AG09319 (cell line): ENCODE measurements at places on chromosomes 2 and 18.
A peak's percentile ranks its signal among the peaks of the same experiment; 100 is the strongest.

- DNase-seq = no peak
Observed at GRCh38 chr18:23238152-23238531, 102.9 kb downstream of the CABLES1 start.

DNA sequence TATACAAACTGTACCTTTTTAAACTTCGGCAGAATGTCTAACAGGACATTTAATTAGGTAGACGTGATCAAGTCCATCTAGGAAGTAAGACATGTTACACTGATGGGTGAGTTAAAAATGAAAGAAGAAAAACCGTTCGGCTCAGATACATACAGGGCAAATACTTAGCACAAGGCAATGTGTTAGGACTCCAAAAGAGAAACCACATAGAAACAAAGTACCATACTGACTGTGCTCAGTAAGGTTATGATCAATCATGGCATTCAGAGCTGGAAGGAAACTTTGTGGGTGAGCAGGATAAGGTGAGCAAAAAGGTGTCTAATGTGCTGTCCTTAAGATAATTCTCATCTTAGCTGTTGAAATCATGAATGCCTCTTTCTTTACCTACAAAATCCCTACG is 211.9 kb downstream of the STK39 start:
- no peak for DNase-seq

GRCh38 chr2:47225061-47225783 is 70.1 kb upstream of the STPG4 start:
- DNase-seq = peak; percentile 44

DNA sequence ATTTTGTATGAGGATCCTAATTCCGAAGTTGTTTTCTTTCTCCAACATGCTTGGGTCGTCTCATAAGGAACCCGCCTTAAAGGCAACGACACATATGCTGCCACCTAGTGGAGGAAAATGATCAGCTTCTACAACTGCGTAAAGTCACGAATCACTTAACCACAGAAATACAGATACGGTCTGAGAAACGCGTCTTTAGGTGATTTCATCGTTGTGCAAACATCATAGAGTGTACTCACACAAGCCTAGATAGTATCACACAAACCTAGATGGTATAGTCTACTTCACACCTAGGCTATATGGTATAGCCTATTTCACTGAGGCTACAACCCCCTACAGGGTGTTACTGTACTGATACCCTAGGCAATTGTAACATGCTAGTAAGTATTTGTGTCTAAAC is 13.1 kb downstream of the GNLY start:
- peak; percentile 70 for DNase-seq

GRCh38 chr2:29615183-29615582 is 306.2 kb downstream of the ALK start:
- no peak for DNase-seq

- DNase-seq = peak; percentile 70
Observed at GRCh38 chr2:120735746-120736170, at the start of gene GLI2. Gene GLI2, plus strand, starts transcription at chr2:120735868. Its CDS starts 61,453 bp downstream, at chr2:120797321.

- no peak for DNase-seq
Observed at GRCh38 chr2:72129681-72130340, 17.9 kb downstream of the CYP26B1 start.

DNA sequence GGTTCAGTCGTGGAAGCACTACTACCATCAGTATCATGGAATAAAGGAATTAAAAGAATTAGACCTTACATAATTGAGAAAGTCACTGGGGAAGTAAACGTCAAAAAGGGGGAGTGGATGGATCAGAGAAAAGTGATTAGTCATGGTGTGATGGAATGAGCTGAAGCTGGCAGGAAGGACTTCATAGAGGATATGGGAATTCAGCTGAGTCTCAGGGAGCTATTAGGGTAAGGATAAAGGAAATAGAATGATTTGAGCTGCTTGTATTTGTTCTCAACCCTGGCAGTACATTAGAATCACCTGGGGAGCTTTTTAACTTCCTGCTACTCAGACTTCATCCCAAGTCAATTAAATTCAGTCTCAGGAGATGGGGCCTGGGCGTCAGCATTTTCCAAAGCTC is 53.4 kb upstream of the SETBP1 start:
- DNase-seq = no peak

- no peak for DNase-seq
Observed at GRCh38 chr2:8049851-8050571, 631.8 kb upstream of the ID2 start.

GRCh38 chr2:64128943-64129391 is 15.3 kb downstream of the PELI1 start:
- no peak for DNase-seq

- no peak for DNase-seq
Observed at GRCh38 chr2:31247711-31248110, 13.8 kb downstream of the EHD3 start.

GRCh38 chr2:58081000-58081399 is 34.4 kb downstream of the VRK2 start:
- peak; percentile 15 for DNase-seq

GRCh38 chr18:58117786-58118403 is 73.9 kb downstream of the NEDD4L start:
- no peak for DNase-seq

DNA sequence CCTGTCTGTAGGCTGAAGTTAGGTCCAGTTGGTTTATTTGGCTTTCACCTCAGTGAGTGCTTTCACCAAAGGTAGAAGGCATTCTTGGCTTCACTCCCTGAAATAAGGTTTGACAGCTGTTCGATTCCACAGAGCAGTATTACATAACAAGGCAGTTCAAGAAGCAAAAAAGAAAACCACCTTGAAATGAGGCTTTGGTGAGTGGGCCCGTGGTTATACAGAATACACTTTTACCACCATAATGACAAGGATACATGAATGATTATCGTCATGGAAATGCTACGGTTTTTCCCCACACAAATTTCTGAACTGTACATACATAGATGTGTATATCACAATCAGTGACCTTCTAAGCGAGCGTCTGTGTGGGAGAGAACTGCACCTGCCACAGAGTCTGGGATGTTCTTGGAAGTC is 80.0 kb upstream of the CHRNA1 start:
- DNase-seq = no peak

DNA sequence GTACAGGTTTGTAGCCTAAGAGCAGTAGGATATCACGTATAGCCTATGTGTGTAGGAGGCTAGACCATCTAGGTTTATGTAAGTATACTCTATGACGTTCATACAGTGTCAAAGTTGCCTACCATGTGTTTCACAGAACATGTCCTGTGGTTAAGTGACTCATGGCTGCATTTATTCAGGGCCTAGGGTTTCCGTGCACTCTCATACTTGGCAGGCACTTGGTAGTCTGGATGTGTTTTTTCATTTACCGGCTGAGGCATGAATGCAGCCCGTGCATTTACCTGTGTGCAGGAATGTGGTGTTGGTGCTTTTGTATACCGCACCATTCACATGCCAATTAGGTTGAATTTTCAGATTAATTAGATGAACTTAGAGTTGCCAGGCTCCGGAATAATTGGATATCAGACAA is 43.4 kb downstream of the MYL12B start:
- peak; percentile 78 for DNase-seq

GRCh38 chr2:235789552-235789951 is 295.7 kb downstream of the AGAP1 start:
- no peak for DNase-seq

- DNase-seq = no peak
Observed at GRCh38 chr2:228652366-228652765, 470.9 kb upstream of the SPHKAP start.

DNA sequence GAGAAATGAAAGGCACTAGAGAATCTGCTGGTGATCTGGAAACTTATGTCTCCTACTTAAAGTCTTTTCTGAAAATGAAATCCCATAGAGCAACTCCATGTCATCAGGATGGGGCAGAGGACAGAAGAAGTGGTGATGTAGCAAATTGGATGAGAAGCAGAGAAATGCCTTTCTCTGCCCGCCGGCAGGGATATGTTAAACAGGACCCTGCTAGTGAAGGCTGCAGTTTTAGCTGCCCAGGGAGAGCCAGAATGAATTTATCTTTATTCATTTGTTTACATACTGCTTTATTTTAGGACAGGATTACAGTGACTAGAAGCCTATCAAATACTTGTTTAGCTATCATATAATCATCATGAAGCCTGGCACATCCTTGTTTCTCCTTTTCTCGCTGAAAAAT is 247.0 kb downstream of the DOK6 start:
- DNase-seq = no peak
